HCT116 (cell line): ENCODE measurements at places on chromosomes 2 and 18. TPM values are rescaled to one million over a fixed set of nuclear protein-coding genes. Genes with fewer than 3 reads are reported as not detected.

- no peak overlapping the region for H3K4me3 ChIP-seq
- H3K27ac ChIP-seq, result no peak overlapping the region
- H3K4me1 ChIP-seq, result peaks cover 43% of the 10 kb centered on the region
Observed at GRCh38 chr2:190722061-190722759, 73.3 kb downstream of the NAB1 start.

GRCh38 chr2:150019063-150019462 is 431.5 kb upstream of the MMADHC start:
- no peaks in the 10 kb centered on the region for H3K27me3 ChIP-seq
- H3K36me3 ChIP-seq, result no peaks in the 10 kb centered on the region
- no peak overlapping the region for H3K4me3 ChIP-seq
- H3K27ac ChIP-seq, result no peak overlapping the region

DNA sequence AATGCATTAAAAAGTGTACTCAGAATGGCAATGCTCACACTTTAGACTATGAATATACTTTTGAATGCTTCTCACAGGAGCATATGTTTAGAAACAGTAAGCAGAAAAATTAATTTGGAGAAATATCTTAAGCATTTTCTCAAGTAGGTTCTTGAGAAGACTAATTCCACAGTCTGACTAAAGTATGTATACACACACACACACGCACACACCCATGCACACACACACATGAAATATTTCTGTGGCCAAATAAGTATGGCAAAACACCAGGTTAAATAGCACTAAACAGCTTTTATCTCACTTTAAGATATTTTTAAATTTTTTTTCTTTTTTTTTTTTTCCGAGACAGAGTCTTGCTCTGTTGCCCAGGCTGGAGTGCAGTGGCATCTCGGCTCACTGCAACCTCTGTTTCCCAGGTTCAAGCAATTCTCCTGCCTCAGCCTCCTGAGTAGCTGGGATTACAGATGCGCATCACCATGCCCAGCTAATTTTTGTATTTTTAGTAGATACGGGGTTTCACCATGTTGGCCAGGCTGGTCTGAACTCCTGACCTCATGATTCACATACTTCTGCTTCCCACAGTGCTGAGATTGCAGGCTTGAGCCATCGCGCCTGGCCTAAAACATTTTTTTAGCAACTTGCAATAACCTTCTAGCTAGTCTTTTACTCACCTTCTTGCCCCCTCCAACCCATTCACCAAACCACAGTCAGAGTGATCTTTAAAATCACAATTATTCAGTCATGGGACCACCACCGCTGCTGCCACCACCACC is 67.5 kb upstream of the SCG2 start:
- H3K36me3 ChIP-seq, result no peaks in the 10 kb centered on the region
- H3K27ac ChIP-seq, result no peak overlapping the region
- H3K4me3 ChIP-seq, result no peak overlapping the region
- no peak for DNase-seq
- no peaks in the 10 kb centered on the region for H3K27me3 ChIP-seq

DNA sequence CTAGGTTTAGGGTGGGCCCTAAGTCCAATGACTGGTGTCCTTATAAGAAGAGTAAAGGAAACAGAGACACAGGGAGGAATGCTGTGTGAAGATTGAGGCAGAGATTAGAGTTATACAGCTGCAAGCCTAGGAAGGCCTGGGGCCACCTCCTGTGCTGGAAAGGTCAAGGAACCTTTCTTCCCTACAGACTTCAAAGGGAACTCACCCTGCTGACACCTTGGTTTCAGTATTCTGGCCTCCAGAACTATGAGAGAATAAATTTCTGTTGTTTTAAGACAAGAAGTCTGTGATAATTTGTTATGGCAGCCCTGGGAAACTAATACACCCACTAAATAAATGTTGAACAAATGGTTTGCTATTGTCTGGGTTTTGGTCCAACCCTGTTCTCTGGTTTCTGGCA is 102.3 kb upstream of the NEUROD1 start:
- peak overlapping the region; percentile 92 for H3K27ac ChIP-seq
- no peaks in the 10 kb centered on the region for H3K27me3 ChIP-seq
- H3K4me3 ChIP-seq, result no peak overlapping the region; the same call in 1 of the 2 replicates
- no peak for DNase-seq
- no peaks in the 10 kb centered on the region for H3K36me3 ChIP-seq
- peaks cover 86% of the 10 kb centered on the region for H3K4me1 ChIP-seq

- peaks cover 67% of the 10 kb centered on the region for H3K27me3 ChIP-seq
- no peaks in the 10 kb centered on the region for H3K36me3 ChIP-seq
Observed at GRCh38 chr2:75276093-75277029, 77.0 kb upstream of the TACR1 start.

DNA sequence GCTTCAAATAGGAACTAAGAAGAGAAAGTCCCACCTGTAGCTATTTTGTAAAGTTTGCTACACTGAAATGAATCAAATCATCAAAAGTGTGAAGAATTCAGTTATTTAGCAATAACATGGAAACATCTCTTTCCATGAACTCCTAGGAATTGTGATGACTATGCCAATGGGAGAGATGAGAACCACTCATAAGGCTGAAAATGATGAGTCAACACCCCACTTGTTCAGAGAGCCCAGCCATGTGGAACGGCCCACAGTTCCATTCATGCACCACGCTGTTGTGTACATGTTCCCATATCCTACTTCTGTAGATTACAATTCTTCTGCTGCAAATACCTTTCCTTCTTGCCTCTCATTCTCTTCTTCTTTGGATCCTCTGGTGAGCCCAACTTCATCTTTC is 645.5 kb upstream of the ID2 start:
- no peaks in the 10 kb centered on the region for H3K36me3 ChIP-seq
- H3K27me3 ChIP-seq, result no peaks in the 10 kb centered on the region
- no peak overlapping the region for H3K27ac ChIP-seq
- H3K4me1 ChIP-seq, result peaks cover 5% of the 10 kb centered on the region; the same call in 1 of the 2 replicates
- H3K4me3 ChIP-seq, result no peak overlapping the region
- no peak for DNase-seq

- no peak for DNase-seq
- no peaks in the 10 kb centered on the region for H3K36me3 ChIP-seq
- no peaks in the 10 kb centered on the region for H3K4me1 ChIP-seq
- H3K27me3 ChIP-seq, result no peaks in the 10 kb centered on the region
- H3K4me3 ChIP-seq, result no peak overlapping the region
- no peak overlapping the region for H3K27ac ChIP-seq
Observed at GRCh38 chr2:71534826-71535225, 81.5 kb downstream of the DYSF start.

DNA sequence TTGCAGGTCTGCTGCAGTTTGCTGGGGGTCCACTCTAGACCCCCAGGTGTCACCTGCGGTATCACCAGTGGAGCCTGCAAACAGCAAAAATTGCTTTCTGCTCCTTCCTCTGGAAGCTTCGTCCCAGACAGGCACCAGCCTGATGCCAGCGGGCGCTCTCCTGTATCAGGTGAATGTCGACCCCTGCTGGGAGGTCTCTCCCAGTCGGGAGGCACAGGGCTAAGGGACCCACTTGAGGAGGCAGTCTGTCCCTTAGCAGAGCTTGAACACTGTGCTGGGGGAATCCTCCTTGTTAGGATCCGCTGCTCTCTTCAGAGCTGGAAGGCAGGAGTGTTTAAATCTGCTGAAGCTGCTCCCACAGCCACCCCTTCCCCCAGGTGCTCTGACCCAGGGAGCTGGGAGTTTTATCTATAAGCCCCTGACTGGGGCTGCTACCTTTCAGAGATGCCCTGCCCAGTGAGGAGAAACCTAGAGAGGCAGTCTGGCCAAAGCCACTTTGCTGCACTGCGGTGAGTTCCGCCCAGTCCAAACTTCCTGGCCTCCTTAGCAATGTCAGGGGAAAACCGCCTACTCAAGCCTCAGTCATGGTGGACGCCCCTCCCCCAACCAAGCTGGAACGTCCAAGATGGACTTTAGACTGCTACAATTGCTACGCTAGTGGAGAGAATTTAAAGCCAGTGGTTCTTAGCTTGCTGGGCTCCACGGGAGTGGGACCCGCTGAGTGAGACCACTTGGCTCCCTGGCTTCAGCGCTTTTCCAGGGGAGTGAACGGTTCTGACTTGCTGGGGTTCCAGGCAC is 652.5 kb downstream of the KCNJ3 start:
- no peaks in the 10 kb centered on the region for H3K27me3 ChIP-seq
- H3K4me3 ChIP-seq, result no peak overlapping the region
- H3K36me3 ChIP-seq, result no peaks in the 10 kb centered on the region
- H3K4me1 ChIP-seq, result no peaks in the 10 kb centered on the region
- no peak overlapping the region for H3K27ac ChIP-seq

- no peaks in the 10 kb centered on the region for H3K27me3 ChIP-seq
- H3K36me3 ChIP-seq, result no peaks in the 10 kb centered on the region
- H3K4me1 ChIP-seq, result peaks cover 13% of the 10 kb centered on the region; the same call in 1 of the 2 replicates
- peak overlapping the region; percentile 98 for H3K27ac ChIP-seq
- peak; percentile 77 for DNase-seq
Observed at GRCh38 chr2:237591141-237591881, 777 bp upstream of the RAB17 start.

DNA sequence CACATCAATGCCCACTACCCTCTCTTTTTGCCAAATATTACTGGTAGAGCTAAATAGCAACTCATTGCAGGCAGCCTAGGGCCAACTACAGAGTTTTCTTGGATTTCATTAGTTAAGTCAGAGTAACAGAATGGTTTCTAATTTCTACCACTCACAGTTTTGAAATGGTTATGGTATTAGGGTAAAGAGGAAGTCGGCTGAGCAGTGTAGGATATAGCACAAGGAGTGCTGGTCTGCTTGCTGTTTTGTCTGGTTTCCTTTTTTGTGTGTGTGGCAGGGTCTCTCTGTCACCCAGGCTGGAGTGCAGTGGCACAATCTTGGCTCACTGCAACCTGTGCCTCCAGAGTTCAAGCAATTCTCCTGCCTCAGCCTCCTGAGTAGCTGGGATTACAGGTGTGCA is 289.2 kb upstream of the CCDC68 start:
- H3K27me3 ChIP-seq, result peaks cover 10% of the 10 kb centered on the region
- no peaks in the 10 kb centered on the region for H3K36me3 ChIP-seq
- no peak overlapping the region for H3K27ac ChIP-seq

- H3K27ac ChIP-seq, result no peak overlapping the region
- H3K27me3 ChIP-seq, result peaks cover 64% of the 10 kb centered on the region
- DNase-seq, result no peak
- no peaks in the 10 kb centered on the region for H3K4me1 ChIP-seq
- H3K36me3 ChIP-seq, result no peaks in the 10 kb centered on the region
Observed at GRCh38 chr2:99850084-99850710, 292.2 kb downstream of the AFF3 start.

DNA sequence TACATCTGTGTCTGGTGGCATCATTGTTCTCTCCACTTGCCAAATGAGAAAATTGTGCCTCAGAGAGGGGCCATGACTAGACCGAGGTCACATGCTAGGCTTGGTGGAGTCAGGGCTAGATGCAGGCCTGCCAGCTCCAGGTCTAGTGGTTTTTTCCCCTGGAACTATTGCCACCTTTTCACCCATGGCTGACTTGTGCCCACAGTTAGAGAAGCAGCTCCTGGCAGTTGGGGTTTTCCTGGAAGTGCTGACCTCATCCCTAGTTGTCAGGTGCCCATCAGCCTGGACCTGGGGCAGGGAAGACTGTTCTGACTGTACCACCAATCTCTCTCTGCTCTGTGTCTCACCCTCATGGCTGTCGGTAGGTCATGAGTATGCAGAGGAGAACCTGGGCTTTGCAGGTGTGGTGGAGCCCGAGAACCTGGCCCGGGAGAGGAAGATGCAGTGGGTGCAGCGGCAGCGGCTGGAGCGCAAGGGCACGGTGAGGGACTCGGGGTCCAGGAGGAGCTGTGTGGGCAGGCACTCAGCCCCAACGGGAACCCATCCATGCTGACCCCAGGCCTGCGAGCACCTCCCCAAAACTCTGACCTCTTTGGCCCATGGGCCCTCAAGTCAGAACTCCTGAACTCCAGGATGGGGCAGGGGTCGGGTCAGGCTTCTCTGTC is 12.4 kb upstream of the CATIP start:
- H3K27ac ChIP-seq, result no peak overlapping the region
- no peak overlapping the region for H3K4me3 ChIP-seq
- H3K4me1 ChIP-seq, result no peaks in the 10 kb centered on the region
- DNase-seq, result no peak
- H3K27me3 ChIP-seq, result no peaks in the 10 kb centered on the region

DNA sequence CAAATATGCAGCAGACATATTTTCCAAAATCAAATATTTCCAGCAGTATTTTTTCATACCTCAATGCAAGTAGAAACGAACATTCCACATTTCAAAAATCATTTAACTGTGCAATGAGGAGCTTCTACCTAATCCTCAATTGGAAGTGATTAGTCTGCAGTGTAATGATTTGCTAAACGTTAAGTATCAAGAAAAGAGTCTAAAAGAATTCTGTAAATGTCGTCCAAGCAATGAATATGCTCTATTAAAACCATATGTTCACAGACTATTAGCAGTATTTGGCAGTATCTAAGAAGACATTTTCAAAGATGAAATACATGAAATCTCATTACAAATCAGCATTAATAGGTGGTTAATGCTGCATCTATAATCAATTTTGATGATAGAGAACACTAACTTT is 15.9 kb downstream of the DYM start:
- no peak for DNase-seq
- no peaks in the 10 kb centered on the region for H3K4me1 ChIP-seq
- no peak overlapping the region for H3K4me3 ChIP-seq
- no peaks in the 10 kb centered on the region for H3K27me3 ChIP-seq

GRCh38 chr18:38642711-38643110 is 1077.1 kb upstream of the CELF4 start:
- no peak overlapping the region for H3K27ac ChIP-seq
- H3K4me3 ChIP-seq, result no peak overlapping the region
- no peaks in the 10 kb centered on the region for H3K27me3 ChIP-seq
- no peak for DNase-seq
- no peaks in the 10 kb centered on the region for H3K36me3 ChIP-seq
- no peaks in the 10 kb centered on the region for H3K4me1 ChIP-seq

- DNase-seq, result no peak
- no peaks in the 10 kb centered on the region for H3K27me3 ChIP-seq
- no peaks in the 10 kb centered on the region; the same call in 1 of the 2 replicates for H3K36me3 ChIP-seq
- no peaks in the 10 kb centered on the region; the same call in 1 of the 2 replicates for H3K4me1 ChIP-seq
- no peak overlapping the region for H3K27ac ChIP-seq
Observed at GRCh38 chr18:76374330-76375281, 120.4 kb downstream of the ZNF516 start.

DNA sequence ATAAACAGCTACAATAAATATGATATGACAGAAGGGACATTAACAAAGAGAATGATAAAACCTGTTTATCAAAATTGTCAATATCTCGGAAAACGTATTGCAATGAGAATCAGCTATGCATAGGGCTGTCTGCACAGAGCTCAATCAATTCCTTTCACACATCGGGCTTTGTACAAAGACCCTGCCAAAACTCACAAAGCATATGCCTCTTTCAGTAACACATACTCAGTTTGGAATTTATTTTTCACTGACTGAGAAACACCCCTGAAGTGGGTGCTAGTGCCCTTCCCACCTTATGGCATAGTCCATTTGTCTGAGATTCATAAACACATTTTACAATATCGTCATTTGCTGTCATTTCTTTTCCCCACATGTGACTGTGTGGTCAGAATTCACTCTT is 815.8 kb upstream of the FAM98A start:
- H3K27ac ChIP-seq, result no peak overlapping the region
- no peaks in the 10 kb centered on the region for H3K27me3 ChIP-seq
- no peak overlapping the region for H3K4me3 ChIP-seq
- DNase-seq, result no peak
- H3K4me1 ChIP-seq, result no peaks in the 10 kb centered on the region
- no peaks in the 10 kb centered on the region for H3K36me3 ChIP-seq

Gene ZNF892
- total RNA-seq, result 0.27 TPM

Gene PDE1A
- total RNA-seq, result 0.12 TPM

Gene GDF7
- 0.02 TPM for total RNA-seq

Gene DUSP2
- 24.5 TPM for total RNA-seq

Gene RNU2-63P
- 7.4 TPM for total RNA-seq
